Activated T-cell treated with anti-CD3 and anti-CD28 coated beads for 4 hours (primary cell): ENCODE measurements at places on chromosomes 5 and 9.

- no peak for DNase-seq
Observed at GRCh38 chr5:150651924-150652671, 9.0 kb upstream of the MYOZ3 start.

GRCh38 chr9:137095664-137096517 is 9.1 kb downstream of the MAN1B1 start:
- DNase-seq = peak; percentile 76

DNA sequence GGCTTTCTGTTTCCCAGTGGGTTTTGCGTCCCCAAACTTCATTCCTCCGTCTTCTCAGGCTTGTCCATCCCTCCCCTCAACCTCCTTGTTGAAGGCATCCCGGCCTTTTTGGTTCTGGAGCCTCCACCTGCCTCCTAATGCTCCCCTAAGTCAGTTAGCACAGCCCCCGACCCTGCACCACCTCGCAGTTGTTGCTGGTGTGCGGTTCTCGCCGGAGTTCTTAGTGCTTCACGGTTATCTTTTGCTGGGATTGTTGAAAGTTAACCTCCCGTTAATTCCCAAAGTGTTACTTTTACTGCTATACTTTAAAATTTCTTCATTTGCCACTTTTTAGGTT is 447 bp downstream of the UBLCP1 start:
- DNase-seq = no peak

GRCh38 chr9:129895376-129896268 is 60.4 kb downstream of the USP20 start:
- no peak for DNase-seq

GRCh38 chr5:62778316-62779009 is 199.8 kb downstream of the LRRC70 start:
- no peak for DNase-seq

DNA sequence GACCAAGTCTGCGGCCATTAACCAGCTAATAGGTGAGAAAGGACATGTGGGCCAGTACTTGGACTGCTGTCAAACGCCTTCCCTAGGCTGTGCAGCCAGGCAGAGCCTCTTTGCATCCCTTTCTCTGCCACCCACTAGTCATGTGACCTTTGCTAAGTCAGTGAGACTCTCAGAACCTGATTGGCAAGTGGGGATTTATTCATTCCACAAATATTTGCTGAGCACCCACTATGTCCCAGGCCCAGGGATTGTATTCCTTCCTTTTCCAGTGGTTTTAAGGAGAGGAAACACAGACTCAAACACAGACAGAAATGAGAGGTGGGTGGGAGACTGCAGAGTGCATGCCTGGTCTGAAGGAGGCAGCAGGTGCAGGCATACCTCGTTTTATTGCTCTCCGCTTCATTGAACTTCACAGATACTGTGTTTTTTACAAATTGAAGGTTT is 71.6 kb upstream of the GALNT10 start:
- no peak for DNase-seq
